ENCODE measurements at places on chromosomes 2 and 18.

GRCh38 chr18:41642756-41643155 lies 312.3 kb upstream of the PIK3C3 start:
- no peak for DNase-seq

- DNase-seq = no peak
These were observed 125.8 kb downstream of the TANC1 start for GRCh38 chr2:159094173-159094737.

- no peak for DNase-seq
These were observed at the start of gene LRRC30 for GRCh38 chr18:7230626-7231349. LRRC30 (plus strand) TSS chr18:7231089; CDS start chr18:7231139, 50 bp downstream.

DNA sequence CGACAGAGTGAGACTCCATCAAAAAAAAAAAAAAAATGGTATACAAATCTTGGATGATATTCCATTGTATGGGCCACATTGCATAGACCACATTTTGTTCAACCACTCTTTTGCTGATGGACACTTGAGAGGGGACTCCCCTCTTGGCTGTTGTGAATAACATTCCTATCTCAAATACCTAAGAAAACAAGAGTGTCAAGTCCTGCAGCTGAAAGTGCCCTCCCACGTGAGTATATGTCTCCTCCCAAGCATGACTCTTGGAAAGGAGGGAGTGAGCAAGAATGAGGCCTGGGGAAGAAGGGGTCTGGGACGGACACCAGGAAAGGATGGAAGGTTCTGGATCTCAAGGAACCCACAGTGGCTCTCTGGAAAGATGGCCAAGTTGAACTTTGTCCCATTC lies 36.0 kb upstream of the NPAS2 start:
- DNase-seq = no peak

DNA sequence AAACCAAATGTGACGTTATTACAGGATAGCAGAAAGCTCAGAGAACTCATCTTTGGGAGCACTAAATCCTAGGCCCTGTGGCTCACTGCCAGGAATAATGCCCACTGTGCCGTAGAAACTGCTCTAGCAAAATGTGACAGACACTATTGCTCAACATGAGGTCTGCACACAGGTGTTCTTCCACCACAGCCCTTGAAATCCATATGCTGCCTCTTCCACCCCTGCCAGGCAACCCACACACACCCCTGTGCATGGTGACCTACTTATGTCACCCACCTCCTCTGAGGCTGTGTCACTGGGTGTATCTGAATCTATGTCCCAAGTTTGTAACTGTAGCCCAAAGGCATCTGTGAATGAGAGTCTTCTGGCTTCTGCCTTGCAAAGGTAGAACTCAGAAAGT lies 66.1 kb upstream of the MBOAT2 start:
- DNase-seq = no peak

DNA sequence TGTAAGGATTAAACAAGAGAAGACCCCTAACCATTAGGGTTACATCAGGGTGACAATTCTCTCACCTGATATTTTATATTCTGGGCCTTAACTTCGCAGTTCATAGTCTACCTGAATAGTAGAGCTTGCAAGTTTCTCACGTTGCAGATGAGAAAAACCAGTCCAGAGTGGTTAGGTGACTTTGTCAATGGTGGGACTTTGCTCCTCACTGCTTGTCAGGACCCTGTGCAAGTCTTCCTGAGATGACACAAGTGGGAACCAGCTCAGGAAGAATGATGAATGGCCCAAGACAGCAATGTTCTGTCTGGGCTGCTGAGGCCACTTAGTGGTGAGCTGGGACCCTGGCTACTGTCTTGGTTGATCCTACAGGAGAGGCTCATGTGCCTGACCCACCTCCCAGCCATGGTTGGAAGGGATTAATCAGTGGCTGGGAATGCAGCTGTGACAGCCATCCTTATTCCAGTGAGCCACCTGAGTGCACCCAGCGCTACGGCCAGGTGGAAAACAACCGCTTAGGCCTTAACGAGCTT lies 16.9 kb downstream of the LGALSL start:
- DNase-seq = no peak

DNA sequence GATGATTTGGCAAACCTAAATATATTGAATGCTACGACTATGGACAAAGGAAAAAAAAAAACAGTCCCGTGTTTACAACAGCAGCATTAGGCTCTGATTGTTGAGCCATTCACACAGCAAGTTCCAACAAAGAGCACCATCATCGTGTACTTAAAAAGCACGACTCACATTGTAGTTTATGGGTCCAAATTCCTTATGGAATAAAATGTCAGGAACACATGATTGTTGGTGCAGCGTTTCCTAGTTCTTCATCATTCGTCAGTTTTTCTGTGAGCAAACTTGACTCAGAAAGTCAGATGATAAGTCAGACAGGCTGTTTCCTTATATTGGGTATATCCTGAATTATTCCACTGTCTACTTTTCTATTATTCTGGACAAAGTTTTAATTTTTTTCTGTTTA lies 10.0 kb upstream of the KIDINS220 start:
- no peak for DNase-seq

- no peak for DNase-seq
These were observed 35.0 kb downstream of the STAT4 start for GRCh38 chr2:191115804-191116203.

DNA sequence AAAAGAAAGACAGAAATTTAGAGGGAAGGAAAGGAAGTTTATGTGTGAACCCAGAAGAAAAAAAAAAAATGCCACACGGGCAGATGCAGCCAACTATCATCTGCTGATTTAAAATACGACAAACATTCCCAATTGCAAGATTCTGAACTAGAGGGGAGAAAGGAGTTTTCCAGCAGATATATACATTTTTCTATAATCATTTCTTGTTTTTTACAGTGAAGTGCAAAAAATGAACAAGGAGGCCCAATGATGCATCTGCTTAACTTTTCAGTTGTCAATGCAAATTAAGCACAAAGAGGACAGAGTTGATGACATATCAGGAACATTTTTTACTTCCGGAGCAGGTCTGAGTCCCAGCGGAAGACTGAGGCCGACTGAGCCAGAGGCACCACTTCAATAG lies 144.7 kb downstream of the MYCN start:
- no peak for DNase-seq

- DNase-seq = no peak
These were observed 499.7 kb downstream of the PTH2R start for GRCh38 chr2:208906330-208906729.

DNA sequence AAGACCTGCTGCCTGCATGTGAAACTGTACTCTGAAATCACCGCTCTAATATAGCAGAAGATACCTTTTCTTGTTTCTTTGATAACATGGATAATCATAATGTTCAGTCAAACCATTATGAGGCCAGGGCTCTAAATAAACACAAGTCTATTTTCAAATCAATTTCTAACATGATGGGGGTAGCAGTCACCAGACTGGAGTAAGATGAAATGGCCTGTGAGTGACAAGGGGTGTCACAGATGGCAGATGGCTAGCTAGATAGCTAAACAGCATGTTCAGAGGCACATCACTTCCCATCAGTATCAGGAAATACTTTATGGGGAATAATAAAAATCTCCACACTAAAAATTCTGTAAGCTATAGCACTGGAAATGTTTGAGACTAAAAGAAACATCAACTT lies 14.0 kb downstream of the MBD2 start:
- no peak for DNase-seq

GRCh38 chr2:8168876-8169424 lies 512.9 kb upstream of the ID2 start:
- no peak for DNase-seq

DNA sequence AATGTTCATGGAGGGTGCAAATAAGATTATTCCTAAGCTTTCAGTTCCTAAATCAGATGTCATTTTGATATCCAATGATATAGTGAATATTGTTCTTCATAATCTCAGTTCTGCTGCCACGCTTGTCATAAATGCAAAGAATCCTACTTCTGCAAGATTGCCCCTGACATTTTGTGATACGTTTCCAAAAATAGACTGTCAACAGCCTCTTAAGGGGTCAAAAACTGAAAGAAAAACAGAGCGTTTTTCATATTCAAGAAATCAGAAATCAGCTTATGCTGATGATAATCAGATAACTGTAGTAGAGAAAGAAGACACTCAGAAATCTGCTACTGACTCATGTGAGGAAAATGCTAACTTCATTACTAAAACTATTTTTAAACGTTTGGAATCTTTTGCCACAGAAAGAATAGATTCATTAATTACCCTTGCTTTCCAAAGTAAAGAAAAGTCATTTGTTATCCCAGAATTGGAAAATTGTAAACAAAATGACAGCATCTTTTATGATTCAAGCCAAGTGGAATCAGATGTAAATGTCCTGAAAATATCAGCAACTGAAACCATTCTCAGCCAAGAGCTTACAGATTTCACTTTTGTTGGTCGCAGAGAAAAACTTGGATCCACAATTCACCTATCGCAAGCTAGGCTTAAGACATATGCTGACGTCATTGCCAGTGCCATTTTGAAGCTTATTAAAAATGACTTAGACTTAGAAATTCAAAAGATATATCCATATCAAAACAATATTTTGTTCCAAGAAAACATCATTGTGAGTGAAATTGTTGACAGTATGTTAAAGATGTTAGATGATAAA lies 55.1 kb downstream of the FSIP2 start:
- DNase-seq = no peak

- no peak for DNase-seq
These were observed 373.4 kb downstream of the LPIN1 start for GRCh38 chr2:12119841-12120240.

- DNase-seq = no peak
These were observed 102.8 kb upstream of the COPS8 start for GRCh38 chr2:236982693-236983455.

DNA sequence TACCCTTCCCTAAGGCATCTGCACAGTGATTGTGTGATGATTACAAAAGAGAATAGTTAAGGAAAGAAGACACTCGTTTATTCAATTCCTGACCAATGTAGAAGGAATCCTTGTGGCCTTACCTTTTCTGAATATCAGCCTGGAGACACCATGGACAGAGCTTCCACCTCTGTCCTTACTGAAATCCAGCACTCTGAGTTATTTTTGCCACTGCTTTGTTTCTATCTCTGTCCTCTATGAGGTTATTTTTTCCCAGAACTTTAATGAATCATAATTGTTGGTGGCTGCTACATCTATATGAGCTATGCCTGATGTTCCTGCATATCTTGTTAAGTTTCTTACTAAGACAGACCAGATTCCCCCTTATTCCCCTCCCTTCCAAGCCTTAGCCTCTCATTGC lies 275.1 kb downstream of the SETBP1 start:
- DNase-seq = no peak

DNA sequence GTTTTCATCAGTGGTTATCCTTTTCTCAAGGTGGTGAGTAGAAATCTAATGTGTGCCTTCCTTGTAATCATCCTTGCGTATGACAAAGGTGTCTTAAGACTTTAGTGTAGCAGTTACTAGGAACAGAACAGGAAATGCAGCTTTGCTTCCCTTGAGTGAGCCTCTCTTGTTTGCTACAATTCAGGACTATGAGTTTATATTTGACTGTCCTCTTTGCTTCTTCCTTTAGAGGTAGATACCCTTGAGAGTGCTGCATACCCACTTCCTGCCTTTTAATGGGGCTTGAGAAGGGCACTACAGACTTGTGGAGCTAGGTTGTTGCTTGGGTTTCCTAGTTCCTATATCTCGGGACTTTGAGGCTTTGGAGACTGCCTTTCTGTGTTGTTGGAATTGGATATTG lies 3.8 kb downstream of the KCNJ13 start:
- DNase-seq = no peak

DNA sequence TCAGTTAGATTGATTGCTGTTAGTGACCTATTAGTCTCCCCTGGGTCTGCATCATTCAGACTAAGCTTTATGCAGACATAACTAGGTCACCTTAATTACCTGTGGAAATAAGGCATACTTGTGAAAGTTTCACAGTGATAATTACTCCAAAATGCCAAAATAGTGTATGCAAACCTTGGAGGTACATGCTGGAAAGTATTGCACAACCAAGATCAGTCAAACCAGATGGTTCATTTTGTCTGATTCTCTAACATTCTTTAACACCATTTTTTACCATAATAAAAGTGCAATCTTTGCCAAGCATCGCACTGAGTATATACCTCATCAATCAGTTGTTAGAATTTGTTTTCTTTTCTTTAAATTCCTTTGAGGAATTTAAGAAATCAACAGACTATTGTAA lies 186.3 kb upstream of the TMEFF2 start:
- DNase-seq = no peak

DNA sequence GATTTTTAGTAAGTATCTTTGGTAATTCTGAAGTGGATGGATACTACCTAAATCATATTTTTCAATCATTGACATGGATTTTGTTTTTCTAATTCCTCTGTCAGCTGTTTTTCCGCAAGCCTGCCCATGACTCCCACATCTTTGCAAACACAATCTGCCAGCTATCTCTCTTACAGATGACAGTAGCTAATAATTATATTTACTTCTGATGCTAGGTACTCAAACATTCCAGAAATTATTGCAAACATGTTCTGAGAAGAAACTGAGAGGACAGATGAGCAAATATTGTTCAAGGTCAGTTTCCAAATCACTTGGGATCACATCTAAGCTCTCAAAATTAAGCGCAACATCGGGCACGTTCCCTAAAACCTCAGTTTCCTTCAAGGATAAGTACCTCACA lies 270.0 kb upstream of the CDH19 start:
- no peak for DNase-seq

- no peak for DNase-seq
These were observed 74.4 kb upstream of the TANC1 start for GRCh38 chr2:158894078-158894477.

DNA sequence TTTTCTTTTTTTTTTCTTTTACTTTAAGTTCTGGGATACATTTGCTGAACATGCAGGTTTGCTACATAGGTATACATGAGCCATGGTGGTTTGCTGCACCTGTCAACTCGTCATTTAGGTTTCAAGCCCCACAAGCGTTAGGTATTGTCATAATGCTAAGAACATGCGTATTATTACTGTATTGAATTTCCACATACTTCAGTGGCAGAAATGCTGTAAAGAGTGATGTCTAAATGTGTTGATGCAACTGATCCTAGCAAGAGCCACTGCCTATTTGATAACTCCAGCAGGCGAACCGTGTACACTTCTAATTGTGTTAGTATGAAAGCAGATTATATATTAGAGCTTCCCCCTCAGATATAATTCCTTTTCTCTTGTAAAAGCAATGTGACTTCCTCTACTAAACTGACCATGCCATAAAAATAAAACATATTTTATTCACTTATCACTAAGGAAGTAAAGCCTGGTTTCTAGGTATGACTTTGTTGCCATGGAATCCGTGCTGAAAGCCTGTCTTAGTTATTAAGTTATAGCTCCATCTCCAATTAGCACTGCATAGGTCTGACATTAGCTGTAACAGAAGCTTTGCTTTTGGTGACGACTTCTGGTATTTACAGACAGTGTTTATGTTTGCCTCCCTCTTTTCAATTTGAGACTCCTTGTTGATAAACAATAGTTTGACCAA lies 280.0 kb downstream of the GALR1 start:
- no peak for DNase-seq

Measured in stimulated activated CD4-positive, alpha-beta T cell treated with anti-CD3 and anti-CD28 coated beads, Interleukin-12 subunit alpha, Interleukin-12 subunit beta, amount 100 ng/mL, for 4 hours (primary cell).